ENCODE measurements at places on chromosomes 4 and X.

GRCh38 chr4:25624616-25625015, 31.0 kb upstream of the SLC34A2 start:
- DNase-seq: no peak

GRCh38 chr4:109294006-109294405, 8.5 kb downstream of the COL25A1 start:
- DNase-seq: no peak

DNA sequence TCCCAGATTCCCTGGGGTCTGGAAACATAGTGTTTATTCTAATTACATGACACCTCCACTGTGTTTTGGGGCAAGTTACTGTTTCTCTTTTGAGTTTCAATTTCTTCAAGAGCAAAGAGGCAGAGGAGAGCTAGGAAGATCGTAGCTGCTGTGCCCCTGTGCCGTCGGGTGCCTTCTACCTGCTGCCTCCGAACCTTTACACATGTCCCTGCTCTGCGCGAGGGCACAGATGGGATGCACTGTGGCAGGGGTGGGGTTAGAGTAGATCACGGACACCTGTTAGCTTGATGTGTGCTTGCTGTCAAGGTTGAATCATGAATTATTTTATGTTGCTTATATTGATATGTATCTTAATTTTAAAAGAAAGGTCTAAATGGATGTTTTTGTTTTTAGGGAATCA, 71.1 kb upstream of the MSANTD1 start:
- DNase-seq: no peak

DNA sequence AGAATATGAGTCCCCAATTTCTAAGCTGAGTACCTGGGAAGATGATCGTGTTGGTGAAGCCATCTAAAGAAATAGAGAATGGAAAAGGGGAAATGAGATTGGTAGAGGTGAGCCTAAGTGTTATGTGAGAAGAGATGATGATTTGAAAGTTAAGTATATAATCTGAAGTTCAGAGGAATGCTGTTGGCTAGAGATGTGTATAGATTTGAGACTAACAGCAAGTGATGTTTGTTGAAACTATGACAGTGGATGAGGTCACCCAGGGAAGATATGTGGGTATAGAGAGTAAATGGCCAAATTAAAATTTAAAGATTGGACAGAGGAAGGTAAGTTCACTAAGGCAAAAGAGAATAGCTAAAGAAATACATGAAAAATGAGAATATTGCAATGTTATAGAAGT, 324.2 kb downstream of the MAPK10 start:
- no peak for DNase-seq

- no peak for DNase-seq
Observed at GRCh38 chrX:98459669-98460068, 1576.0 kb downstream of the RPA4 start.

- DNase-seq: no peak
Observed at GRCh38 chrX:44036336-44036735, 63.1 kb upstream of the NDP start.

GRCh38 chr4:19803406-19803805, 448.3 kb upstream of the SLIT2 start:
- DNase-seq: no peak
